ENCODE measurements at places on chromosomes 5 and 9.

GRCh38 chr5:136076881-136077445 lies 48.2 kb downstream of the TGFBI start:
- DNase-seq, result no peak

DNA sequence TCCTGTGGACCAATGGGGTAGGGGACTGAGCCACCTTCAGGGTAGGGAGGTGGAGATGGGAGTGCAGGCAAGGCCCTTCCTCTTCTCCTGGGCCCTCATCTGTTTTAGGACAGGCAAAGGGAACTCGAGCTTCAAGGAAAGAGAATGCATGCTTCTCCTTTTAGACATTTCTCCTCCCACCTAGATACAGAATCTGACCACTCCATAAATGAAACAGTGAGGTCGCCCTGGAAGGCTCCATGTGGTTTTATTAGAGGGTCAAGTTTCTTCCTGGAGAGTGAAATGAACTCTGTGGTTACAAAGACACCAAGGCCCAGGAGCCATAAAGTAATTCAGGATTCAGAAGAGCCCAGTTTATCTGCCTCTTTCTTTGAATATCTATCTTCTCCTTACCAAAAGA lies 14.9 kb downstream of the LHFPL2 start:
- no peak for DNase-seq

DNA sequence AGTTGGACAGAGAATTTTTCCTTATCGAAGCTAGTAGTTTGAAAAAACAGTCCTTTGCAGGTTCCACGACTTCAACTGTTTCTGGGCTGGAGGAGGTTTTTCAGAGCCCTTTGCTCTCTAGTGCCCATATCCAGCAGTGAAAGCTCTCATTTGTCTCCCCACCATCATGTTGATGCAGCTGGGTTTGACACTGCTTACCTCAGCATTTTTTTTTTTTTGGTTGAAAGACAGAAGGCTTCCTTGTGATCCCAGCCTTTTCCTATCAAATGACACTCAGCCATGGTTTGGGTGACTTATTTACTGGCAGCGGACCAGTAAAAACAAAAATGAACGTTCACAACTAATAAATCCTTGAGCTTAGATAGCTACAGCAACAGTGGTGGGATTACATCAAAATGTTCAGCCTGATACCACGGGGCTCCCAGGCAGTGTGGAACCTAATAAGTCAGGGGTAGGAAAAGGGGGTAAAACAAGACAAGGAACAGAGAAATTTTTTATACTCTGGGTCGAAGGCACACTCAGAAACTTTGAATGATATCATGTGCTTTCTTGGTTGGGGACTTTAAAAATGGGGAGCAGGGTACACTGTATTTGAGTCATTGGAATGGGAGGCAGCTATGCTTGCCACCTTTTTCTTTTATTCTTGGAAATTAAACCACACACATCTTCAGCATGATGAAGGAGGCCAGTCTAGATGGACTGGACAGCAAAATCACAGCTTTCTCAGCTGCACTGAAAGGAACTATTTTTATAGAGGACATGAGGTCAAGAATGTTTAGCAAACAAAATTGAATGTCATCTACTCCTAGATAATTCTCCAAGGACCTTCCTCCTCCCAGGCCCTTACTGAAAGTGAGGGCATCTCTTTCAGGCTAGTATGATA lies 308.9 kb upstream of the MPDZ start:
- no peak for DNase-seq

GRCh38 chr5:83972909-83973308 lies 252.3 kb upstream of the HAPLN1 start:
- DNase-seq, result no peak

- peak; percentile 65 for DNase-seq
Measured at GRCh38 chr5:179060116-179061008, at the start of gene ZNF354C. Gene ZNF354C, plus strand, starts transcription at chr5:179060373. Its CDS starts 1,696 bp downstream, at chr5:179062069.

DNA sequence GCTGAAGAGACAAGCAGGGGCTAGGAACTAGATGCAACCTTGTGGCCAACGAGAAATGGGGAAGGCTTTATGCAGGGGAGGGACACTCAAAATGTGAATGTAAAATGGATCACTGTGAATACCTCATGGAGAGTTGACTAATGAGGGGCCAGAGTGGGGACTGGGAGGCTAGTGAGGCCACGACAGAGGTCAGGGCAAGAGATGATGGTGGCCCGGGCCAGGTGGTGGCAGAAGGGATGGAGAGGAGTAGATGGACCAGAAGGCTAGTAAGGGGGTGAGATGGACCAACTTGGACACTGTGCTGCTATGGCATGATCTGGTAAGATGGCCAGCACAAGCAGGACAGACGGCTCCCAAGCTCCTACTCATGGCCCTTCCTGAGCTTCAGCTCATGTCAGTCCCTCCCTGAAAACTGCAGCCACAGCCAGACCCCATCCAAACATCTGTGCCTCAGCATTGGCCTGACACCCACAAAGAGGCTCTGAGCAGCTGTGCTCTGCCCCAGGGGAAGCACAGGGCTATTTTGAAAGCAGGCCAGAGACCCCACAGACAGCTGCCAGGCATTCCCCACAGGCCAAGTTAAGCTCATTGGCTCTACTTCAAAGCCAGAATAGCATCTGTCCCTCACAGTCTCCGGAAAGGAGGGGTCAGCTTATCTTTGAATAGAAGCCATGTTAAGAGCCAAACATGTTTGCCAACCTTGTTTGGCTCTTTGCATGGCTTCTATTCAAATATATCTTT lies 22.1 kb downstream of the P4HA2 start:
- no peak for DNase-seq

GRCh38 chr5:155480731-155481131 lies 467.2 kb downstream of the KIF4B start:
- no peak for DNase-seq

DNA sequence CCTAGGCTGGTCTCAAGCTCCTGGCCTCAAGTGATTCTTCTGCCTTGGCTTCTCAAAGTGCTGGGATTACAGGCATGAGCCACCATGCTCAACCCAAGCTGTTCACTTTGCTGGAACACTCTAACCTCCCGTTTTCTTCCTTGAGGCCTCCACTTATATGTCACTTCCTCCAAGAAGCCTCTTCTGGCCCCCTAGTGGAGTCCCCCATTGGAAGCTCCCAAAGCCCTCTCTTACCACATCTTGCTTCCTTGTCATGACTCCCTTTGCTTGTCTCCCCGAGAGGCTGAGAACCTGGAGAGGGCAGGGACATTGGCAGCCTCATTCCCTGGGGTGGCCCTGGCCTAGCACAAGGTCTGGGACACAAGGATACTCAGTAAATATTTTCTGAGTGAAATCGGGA lies 80.8 kb downstream of the PDE6A start:
- no peak for DNase-seq

DNA sequence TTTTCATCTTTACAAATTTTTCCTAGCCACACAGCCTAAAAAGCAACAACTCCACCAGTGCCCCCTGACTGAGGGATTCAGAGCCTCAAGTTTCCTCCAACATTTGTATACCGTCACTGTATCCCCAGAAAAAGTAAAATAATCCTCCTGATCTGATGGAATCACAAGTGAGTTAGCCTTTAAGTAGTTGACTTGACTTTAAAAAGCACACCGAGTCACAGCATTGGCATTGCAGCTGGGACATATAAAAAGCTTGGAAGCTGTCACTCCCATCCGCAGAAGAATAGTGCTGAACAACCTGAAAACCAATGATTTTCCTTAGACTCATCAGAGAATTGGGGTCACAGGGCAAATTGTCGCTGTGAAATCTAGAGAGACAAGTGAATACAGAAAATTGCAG lies 41.6 kb upstream of the FBN2 start:
- no peak for DNase-seq

DNA sequence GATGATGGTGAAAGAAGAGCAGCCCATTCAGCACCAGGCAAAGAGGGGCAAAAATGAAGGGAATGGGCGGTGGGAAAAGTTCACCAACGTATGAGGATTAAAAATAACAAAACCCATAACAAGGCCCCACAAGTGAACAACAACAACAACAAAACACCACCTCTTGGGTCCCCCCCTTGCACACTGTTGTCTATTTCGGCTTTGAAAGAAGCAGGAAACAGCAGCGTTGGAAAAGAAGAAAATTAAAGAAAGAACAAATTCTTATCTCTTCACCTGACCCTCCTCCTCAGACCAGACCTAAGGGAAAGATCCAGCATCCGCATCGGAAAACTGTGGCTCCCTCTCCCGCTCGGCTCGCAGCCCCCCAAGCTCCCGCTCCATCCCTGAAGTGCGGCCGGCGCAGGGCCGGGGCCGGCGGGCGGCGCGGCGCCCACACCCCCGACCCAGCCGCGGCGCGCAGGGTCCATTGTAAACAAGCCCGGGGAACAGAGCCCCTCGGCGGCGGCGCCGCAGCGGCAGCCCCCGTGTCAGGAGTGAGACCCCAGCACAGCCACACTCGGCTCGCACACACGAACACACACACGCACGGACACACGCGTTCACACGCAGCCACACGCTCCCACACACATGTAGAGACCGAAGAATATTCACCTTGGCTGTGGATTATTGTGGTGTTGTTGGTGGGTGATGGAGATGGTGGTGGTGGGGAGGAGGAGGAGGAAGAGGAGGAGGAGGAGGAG lies 535 bp downstream of the RFX3 start:
- no peak for DNase-seq

- DNase-seq, result no peak
Measured at GRCh38 chr9:134233022-134233421, 68.7 kb upstream of the RNU6ATAC start.

DNA sequence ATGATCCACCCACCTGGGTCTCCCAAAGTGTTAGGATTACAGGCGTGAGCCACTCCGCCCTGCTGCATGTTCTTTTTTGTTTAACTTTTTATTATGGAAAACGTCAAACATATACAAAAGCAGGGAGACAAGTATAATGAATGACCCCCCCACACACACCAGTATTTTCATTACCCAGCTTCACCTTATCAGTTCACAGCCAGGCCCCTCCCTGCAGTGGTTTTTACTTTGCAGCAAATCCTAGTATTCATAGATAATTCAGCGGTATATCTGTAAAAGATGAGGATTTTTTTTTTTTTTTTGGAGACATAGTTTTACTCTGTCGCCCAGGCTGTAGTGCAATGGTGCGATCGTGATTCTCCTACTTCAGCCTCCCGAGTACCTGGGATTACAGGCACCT lies 2.3 kb downstream of the POMT1 start:
- no peak for DNase-seq

GRCh38 chr5:27845248-27845647 lies 806.9 kb upstream of the CDH9 start:
- DNase-seq, result no peak

DNA sequence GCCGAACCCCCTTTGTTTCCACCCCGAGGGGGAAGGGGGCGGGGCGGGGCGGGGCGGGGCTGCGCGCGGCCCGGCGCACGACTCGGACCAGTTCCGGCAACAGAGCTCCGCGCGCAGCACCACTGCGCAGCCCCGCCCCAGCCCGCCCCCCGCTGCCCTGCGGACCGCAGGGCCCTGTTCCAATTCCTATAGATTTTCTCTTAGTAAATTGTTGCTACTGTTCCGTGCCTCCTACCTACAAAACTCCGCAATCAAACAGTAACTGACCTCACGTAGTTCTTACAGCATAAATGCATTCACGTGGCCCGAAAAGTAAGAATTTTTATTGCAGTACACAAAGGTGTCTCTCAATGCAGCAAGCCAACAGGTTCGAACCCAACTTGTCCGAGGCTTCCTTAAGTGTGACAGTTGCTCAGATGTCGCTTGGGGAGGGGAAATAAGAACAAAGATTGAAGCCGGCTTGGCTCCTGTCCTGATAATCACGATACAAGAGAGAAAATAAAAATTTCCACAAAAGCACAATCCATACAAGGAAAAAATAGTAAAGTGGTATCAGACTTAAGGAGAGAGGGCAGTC lies 1.2 kb upstream of the RNF38 start:
- no peak for DNase-seq

GRCh38 chr9:35681341-35682002 lies 7.7 kb downstream of the CA9 start:
- DNase-seq, result no peak

GRCh38 chr5:16809395-16810207 lies 126.5 kb downstream of the MYO10 start:
- DNase-seq, result peak; percentile 26

DNA sequence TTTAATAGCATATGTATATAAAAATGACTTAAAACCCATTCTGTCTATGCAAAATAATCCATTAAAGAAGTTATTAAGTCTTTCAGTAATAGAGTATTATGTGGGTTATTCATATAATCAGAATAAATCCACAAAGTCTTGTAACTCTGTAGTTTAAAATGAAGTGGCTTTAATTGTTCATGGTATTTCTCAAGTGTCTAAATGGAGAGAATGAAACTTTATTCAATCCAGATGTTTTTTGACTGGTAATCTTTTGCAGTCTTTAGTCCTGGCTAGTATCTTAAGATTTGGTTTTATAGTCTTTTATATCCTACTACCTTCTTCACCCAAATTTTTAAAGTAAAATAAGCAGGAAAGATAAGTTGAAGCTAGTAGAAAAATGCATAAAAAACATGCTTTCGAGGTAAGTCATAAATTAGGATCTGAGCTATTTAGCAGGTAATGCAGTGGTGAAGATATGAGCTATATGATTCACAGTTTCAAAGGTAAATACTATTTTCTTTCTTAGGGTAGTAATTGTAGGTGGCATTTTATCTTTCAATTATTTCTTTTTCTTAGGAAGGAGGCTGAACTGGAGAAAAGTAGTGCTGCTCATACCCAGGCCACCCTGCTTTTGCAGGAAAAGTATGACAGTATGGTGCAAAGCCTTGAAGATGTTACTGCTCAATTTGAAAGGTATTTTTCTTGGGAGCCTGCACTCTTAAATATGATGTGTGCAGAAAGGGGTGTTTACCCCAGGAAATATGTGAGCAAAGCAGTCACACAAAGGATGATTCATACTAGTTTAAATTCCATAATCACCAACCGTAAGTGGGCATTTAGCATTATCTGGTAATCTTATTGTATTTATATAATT lies 17.9 kb downstream of the HMMR start:
- no peak for DNase-seq

Data from NCI-H1417 (cell line).